ENCODE measurements at places on chromosomes 5 and 9.

DNA sequence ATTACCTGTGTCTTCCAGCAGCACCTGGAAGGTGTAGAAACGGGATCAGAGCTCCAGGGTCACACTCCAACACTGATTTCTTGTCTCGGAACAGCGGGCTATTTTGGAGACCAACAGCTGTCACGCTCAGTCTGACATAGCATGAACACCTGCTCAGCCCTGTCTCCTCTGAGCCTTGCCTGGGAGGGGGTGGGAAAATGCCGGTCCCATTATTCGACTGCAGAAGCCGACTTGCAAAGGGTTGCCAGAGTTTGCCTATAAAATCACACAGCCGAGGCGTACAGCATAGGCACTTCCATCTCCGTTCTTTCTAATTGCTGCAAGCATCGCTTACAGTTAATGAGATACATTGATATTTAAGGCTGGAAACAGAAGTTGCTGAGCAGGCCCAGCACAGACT is 300.8 kb upstream of the MSX2 start:
- DNase-seq, result no peak

DNA sequence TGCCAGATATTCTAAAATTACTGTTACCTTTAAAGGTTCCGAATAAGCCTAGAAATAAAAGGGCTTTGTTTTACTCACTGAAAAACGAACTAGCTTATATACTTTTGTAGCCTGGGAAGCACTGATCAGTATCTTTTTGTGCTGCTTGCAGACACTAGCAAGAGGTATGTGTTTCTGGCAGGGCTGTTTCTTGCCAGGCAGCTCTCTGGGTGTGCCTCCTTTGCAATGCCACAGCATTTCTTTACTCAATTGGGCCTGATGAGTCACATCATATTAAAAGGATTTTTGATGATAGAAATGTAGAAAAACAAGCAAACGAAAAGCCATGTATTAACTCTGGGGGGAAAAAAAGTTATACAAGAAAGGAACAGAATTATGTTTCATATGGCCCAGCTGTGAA is 35.6 kb downstream of the CD180 start:
- no peak for DNase-seq

DNA sequence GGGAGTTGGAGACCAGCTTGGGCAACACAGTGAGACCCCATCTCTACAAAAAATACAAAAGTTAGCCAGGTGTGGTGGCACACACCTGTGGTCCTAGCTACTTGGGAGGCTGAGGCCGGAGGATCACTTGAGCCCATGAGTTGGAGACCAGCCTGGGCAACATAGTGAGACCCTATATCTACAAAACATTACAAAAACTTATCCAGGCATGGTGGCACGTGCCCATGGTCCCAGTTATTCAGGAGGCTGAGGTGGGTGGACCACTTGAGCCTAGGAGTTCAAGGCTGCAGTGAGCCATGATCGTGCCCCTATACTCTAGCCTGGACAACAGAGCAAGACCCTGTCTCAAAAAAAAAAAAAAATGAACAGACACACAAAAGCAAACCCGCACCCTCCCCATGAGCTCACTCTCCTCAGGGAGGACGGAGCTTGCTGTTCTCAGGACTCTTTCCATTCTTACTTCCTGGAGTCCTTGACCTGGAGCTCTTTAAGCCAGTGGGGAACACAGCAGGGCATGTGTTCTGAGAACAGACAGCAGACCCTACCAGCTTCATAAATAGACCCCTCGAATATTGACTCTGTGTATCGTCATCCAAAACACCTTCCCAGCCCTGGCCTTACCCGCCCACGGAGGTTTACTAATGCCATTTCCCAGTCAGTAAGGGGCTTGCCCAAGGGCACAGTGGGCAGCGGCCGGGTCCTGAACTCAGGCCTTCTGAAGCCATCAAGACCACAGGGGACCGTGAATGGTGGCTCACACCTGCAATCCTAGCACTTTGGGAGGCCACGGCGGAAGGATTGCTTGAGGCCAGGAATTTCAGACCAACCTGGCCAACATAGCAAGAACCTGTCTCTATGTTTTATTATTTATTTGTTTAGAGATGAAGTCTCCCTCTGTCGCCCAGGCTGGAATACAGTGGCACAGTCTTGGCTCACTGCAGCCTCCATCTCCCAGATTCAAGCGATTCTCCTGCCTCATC is 11.1 kb downstream of the PTGES2 start:
- no peak for DNase-seq

DNA sequence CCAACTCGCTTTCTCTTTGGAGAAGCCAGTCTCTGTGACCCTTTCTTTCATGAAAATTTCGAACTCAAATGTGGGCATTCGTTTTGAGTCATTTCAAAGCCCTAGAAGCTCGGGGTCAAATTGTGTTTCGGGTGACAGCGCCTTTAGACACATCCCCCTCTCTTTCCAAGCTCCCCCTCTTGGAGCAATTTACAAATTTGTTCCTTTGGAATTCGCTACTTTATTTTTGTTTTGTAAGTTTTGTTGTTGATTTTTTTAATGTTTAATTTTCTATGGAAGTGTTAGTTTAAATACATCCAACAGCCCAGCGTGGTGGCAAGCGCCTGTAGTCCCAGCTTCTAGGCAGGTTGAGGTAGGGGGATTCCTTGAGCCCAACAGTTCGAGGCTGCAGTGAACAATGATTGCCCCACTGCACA is 4.6 kb upstream of the BARX1 start:
- DNase-seq, result no peak

DNA sequence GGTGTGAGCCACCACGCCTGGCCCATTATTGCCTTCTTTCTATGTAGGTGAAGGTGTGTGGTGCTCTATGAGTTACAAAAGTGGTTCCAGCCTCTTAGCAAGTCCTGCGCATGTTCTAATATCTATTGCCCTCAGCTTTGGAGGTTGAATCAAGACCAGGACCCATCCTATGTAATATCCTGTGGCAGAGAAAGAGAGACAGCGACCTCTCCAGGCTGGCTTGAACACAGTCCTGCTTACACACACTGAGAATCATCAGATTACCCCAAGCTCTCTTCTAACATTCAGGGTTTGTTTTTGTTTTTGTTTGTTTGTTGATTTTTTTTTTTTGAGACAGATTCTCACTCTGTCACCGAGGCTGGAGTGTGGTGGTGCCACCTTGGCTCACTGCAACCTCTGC is 94.7 kb upstream of the OSMR start:
- DNase-seq, result no peak
